ENCODE measurements at places on chromosomes 4 and X.

DNA sequence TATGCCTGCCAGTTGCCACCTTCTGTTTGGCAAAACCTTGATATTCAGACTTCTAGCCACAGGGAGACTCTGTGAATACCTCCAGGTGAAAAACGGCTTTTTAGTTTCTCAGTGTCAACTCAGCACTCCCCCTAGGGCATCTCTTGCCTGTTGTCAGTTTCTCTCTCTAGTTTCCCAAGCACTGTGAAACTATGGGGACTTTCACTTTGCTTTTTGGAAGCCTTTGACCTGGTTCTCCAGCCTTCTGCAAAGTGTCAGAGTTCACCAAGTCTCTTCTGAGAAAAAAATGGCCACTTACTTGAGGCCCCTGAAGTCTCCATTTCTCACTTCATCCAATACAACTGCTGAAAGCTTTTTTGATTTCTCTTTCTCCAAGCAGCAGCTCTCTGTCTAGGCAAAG, 521.5 kb downstream of the INPP4B start:
- DNase-seq: no peak

DNA sequence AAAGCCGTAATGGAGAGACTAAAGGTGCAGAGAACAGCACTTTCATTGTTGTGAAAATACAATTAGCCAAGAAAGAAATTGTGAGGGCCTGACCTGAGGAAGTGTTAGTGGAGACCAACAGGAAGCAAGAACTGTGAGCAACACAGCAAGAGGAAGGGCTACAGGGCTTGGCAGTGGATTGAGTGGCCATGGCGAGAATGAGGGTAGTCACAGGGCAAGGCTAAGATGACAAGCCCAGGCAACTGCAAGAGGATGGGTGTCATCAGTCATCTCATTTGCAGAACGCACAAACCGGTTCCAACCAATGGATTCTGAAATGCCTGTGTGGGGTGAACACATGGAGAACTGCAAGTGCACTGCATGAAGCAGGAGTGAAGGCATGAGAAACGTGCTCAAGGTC, 3.6 kb downstream of the SLC10A6 start:
- DNase-seq: no peak

DNA sequence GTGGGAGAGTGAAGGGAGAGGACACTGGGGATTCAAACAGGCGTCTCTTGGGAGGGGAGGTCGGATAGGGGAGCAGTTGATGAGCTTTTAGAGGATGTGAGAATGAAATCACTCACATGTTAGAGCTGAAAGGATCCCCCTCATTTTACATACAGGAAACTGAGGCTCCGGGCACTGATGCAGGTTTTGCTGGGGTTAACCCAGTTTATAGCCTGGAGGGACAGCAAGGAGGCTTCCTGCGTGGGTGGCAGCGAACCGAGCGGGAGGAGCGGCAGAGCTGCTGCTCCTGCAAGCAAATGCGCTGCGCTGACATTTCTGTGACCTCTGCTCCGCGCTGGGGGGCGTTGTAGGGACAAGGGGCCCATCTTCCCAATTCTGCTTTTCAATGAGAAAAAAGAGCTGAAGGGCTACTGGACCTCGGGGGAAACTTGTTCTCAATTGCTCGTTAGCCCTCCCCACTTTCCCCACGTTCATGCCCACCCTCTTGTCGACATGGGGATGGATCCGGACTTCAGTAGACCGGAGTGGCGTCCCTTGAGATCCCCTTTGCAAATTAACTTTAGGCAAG, 1.2 kb upstream of the NEUROG2 start:
- no peak for DNase-seq

- no peak for DNase-seq
Measured at GRCh38 chr4:176383273-176384077, 63.7 kb downstream of the SPCS3 start.

GRCh38 chrX:40061871-40062524, 35.8 kb downstream of the BCOR start:
- DNase-seq: no peak

- no peak for DNase-seq
Measured at GRCh38 chrX:112678831-112679230, 907 bp downstream of the LHFPL1 start.

DNA sequence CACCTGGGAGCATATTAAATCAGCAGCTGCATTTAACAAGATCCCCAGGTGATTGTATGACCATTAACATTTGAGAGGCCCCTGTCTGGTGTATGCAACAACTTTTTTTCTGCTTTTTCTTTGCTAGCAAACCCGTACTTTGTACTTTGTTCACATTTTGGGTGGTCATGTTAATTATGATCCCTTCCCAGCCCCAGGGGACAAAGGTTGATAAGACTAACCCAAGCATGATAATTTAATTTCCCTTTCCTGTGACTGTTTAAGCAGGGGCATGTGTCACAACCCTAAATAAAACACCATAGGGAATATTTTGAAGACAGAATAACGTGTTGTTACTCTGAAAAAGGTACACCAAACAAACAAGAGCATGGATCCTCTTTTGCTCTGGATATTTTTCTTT, 332.0 kb downstream of the PCDH18 start:
- no peak for DNase-seq

DNA sequence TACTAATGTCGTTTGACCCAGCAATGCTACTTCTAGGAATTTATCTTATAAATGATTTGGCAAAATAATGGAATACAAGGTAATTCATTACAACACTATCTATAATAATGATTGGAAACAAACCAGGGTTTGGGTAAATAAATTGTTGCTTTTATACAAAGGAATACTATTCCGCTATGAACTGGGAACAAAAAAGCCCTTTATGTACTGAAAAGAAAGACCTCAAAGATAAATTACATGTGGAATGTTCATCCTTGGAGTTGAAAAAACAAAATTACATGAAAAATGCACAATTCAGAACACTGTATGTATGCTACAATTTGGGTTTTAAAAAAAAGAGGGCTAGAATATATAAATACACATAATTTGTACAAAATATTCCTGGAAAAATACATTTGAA, 5.2 kb upstream of the NUP54 start:
- DNase-seq: no peak

DNA sequence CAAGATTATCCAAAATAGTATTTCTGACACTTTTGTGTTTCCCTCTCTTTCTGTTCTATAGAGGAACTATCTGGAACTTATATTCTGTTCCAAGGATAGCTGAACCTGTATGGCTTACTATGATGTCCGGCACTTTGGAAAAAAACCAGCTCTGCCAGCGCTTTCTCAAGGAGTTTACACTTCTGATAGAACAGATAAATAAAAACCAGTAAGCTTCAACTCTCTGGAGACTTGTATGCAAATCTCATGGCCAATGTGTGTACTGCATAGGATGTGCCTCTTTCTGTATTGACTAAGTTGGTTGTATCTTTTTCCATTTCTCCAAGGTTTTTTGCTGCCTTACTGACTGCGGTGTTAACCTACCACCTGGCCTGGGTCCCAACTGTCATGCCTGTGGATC, 92.5 kb downstream of the FNIP2 start:
- DNase-seq: no peak

DNA sequence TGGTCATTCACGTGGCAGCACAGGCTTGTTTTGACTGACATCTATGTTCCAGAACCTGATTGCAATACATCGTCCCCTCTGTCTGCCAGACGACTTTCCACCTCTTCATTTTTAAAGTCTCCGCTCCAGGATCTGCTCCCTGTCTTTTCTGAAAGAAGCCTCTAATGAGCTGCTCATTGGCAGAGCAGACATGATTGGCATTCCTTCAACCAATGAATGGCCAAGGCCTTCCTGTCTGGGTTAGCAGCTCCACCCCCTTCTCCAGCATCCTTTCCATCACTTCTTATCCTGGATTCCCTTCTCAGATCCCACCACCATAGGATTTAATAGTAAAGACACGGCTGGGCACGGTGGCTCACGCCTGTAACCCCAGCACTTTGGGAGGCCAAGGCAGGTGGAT, 202.7 kb upstream of the KLF3 start:
- no peak for DNase-seq

- peak; percentile 32 for DNase-seq
Measured at GRCh38 chr4:87270144-87270543, 49.7 kb upstream of the KLHL8 start.

- no peak for DNase-seq
Measured at GRCh38 chr4:159105761-159106243, 2.9 kb downstream of the RAPGEF2 start.

DNA sequence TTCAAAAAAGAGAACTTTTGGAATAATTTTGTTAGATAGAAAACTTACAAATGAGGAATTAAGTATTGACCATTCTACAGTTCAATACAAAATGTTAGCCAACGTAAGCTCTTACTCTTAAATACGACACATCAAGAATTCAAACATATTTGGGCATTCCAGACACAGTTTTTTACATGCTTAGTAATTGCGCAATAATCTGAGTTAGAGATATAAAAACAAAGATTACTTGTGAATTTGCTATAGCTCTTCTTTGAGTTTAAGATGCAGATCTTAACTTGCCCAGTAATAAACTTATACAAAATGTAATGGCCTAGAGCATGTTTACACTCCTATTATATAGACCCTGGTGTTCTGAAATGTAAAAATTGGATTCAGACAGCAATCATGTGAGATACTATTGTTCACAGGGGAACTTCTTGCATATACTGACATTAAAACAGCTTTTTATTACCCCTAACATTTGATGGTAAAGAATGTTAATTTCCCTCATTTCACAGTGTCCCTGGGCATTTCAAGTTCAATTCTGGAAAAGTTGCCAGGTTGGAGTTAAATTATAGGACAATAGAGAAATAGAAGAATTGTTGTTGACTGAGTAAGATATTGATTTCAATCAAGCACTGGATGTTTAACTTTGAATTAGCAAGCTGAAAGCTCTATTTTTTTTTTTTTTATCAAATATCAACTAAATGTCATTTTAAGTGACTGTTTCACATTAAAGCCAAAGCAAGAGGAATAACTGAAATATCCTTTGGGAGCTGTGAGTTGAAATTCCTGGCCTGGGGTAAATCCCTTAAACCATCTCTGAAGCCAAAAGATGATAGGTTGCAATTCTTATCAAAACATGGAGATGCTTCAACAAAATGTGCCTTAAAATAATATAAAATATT, 910 bp downstream of the HPGDS start:
- DNase-seq: no peak

DNA sequence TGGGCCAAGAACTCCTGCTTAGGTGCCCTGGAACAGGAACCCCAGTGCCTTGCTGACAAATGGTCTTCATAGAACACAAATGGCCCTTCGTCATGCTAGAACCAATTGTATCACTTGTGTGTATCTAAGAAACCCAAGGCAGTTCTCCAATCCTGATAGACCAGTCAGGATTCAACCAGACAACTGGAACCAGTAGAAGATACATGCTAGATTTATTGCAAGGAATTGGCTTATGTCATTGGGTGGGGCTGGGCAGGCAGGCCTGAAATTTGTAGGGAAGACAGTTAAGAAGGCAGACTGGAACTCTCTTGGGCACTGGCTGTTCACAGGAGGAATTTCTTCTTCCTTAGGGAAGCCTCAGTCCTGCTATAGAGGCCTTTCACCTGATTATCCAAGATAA, 17.0 kb upstream of the TBL1X start:
- DNase-seq: no peak

GRCh38 chrX:13906093-13906492, 89.2 kb upstream of the GPM6B start:
- DNase-seq: no peak

DNA sequence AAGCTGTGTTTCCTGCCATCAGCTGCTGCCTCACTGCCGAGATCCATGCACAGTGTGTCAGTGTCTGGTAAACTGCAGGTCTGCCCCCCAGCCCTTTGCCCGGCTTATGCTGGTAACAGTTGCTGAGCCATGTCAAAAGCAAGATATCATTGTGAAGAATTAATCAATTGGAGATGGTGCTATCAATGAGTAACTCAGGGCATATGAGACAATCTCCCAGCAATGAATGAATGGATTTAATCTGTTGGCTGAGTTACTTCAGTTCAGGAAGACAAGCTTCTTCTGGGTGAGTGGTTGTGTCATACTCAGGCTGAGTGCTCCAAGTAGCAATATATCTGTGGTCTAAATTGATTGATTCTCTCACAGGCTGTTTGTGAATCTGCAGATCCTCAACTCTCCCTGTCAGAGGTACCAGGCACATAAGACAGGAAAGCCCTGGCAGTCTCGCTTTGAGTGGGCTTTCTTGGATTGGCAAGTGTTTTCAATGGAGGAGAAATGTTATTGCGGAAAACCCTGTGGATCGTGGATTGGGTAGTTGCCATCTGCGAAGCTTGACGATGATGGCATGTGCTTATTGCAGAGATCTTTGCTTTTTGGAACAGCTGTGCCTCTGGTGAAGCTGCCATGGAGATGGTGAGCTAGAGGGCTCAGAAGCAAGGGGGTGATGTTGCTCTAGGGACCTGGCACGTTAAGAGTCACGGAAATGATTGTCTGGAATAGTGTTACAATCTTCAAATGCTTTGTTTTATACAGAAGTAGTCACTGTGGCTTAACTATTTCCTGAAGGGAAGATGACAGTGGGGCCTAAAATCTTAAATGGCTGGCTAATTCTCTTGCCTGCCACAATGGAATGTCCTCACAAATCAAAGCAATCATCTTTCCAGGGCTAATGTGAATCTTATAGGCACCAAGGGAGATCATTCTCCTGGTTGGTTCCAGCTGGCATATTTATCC, 147.6 kb upstream of the TBC1D9 start:
- no peak for DNase-seq
